CD4-positive, alpha-beta T cell (primary cell): ENCODE measurements at places on chromosomes 3 and 15.

DNA sequence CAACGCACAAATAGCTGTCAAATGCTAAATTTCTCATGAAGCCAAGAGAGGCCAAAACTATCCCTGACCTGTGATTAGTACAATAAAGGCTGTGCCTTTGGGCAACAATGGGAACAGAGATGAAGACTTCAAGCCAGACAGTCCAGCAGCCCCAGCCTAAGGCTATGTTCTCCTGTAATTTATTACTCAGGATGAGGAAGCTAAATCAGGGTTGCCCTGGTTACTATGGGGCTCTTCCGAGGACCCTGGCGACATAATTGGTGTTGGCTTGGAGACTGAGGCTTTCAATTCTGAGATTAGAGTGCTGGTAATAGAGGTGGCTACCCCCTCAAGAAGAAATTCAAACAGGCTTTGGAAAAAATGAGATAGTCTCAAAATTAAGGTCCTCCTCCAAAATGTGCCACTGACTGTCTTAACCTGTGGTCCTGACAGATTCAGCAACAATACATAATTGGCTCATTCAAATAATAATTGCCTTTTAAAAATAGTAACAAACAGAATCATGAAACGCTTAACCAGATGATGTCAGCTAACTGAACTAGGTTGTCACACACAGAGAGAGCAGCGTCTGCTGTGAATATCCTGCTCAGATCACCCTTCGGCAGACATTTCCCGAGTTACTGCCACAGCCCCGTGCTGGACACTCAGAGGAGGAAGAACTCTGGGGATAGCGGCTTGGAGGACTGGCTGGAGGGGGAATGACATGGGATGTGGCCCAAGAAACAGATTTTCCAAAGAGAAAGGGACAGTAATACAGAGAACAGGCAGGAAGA is 43.0 kb downstream of the NSMCE3 start:
- no peak for DNase-seq

GRCh38 chr15:37056177-37057121 is 43.9 kb downstream of the MEIS2 start:
- DNase-seq = no peak

DNA sequence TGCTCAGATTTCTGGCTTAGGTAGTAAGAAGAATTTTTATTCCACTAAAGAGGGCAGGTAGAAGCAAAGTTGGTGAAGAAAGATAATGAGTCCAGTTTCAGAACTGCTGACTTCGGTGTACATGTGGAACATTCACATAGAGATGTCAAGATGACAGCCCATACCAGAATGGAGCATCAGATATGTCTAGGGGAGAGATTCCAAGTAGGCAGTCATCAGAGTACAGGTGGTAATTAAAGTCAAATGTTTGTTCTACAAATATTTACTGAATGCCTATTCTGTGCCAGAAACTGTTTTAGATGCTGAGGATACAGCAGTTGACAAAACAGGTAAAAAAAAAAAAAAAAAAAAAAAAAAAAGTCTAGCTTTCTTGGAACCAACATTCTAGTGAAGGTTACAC is 81.9 kb downstream of the FGF12 start:
- no peak for DNase-seq

GRCh38 chr15:54131410-54131809 is 153.2 kb downstream of the UNC13C start:
- no peak for DNase-seq

DNA sequence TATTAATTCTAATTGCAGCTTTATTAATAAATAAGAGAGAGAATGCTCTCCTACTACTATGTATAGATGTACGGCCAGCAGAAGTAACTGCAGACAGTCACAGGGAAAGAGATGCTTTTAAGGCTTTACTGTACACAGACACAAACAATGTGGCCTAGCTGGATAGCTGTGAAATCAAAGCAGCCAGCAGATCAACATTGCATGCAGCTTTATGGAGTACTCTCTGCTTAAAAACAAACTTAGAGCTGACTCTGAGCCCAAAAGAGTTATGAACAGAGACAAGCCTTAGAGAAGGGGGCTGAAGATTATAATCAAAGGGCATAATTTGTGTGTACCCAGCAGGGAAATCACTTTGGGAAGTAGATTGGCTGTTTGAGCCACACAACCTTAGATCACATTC is 47.2 kb downstream of the CADM2 start:
- no peak for DNase-seq

DNA sequence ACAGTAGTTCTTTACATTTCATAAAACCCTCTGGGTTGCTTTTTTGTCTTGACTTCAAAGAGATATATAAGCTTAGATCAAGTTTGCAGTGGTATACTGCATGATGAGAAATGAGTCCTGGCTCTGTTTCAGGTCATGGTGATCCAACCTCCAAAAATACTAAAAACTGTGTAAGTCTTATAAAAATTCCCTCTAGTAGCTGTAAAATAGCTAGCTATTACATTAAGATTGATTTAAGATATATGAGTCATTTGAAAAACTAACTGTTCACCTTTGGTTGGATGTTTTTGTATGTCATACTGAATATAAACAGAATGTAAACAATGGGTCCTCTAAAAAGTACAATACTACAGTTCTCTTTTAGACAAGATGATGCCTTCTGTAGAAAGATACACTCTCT is 879.2 kb downstream of the ROBO1 start:
- DNase-seq = no peak

DNA sequence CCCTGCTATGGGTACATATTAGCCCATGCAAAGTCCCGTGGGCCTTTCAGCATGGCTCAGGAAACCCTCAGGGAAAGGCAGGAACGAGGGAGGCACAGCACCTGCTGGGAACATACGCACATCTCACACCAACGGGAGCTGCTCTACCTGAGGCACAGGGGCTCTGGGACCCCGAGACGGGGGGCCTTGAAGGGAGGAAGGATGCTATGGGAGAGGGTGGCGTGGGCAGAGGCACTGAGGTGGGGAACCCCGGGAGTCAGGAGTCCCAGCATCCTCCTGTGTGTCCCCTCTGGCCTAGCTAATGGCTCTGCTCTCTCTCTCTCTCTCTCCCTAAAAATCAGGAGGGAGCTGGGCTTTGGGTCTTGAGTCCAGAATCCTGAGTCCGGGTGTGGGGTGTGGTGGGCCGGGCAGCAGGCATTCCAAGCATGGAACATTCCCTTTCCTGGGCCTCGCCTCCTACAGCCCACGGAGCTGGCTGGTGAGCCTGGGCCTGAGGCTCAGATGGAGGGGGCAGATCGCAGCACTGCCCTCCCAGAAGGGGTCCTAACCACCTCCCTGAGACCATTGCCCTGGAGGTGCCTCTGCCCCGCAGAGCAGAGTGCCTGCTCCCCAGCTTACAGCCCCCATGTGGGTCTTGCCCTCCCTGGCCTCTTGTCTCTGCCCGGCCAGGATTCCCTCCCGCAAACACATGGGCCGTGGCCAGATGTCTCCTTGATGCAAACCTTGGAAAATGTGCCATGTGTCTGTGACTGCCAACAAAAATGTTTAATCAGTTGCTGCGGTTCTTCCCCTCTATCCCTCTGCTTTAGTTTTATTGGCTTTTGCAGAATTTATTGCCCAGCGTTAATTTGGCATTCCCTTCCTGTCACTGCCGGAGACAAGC is 101.6 kb downstream of the TMEM266 start:
- no peak for DNase-seq

DNA sequence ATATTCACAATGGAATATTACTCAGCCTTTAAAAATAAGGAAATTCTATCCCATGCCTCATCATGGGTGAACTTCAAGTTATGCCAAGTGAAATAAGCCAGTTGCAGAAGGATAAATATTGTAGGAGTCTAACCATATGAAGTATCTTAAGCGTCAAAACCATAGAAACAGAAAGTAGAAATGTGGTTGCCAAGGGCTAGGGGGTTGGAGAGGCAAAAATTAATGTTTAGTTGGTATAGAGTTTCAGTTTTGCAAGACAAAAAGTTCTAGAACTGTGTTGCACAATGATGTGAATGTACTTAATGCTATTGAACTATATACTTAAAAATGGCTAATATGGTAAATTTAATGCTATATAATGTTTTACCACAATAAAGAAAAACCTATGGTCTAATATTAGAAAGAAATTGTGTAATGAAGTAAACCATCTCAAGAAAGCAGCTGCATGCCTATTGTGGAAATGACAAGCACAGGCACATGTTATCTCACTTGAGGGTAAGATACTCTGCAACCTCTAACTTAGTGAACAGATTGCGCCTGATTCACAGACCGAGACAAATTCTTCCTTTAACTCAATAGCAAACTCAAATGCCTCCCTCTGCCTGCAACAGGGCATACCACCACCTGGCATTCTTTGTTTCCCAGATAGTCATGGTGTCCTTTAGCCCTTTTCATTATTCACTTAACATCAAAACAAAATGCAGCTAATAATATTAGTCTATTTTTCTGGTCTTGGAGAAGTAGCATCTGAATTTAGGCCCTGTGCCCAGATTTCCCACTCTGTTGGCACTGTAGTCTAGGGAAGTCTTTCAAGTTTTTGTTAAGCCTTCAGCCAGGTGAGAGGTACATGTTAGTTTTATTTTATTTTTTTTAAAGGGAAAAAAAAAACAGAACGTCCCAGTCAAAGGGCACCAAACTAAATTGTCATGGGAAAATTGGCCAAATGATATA is 80.2 kb upstream of the ACP3 start:
- DNase-seq = no peak

DNA sequence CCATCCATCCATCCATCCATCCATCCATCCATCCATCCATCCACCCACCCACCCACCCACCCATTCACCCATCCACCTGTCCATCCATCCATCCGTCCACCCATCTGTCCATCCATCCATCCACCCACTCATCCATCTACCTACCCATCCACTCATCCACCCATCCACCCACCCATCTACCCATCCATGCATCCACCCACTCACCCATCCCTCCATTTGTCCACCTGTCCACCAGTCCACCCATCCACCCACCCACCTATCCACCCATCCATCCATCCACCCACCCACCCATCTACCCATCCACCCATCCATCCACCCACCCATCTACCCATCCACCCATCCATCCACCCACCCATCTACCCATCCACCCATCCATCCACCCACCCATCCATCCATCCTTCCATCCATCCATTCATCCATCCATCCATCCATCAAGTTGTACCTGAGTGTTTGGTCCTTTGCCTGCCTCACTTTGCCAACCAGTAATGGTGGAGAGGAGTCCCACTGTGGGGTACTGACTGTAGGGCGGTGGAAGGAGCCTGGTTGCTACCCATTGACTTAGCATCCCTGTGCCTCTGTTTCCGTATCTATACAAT is 17.3 kb downstream of the PSTPIP1 start:
- no peak for DNase-seq

- DNase-seq = no peak
Observed at GRCh38 chr3:168248383-168249204, 152.9 kb upstream of the GOLIM4 start.

- DNase-seq = no peak
Observed at GRCh38 chr3:70742081-70742480, 429.6 kb upstream of the MDFIC2 start.

DNA sequence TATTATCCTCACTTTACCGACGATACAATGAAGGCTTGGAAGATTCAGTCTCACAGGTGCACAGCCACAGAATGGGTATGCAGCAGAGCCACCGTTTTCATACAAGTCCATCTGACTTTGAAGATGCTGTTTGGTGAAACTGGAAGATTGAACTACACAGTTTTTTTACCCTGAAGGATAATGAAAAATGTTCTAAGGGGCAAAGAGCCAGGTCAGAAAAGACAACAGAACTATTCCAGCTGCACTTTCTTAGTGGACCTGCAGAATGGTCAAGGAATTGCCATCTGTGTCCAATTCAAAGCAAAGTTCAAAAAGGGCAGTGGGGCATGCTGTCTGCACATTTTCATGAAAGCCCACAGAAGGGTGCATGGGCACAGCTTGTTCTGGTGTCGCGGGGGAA is 127.6 kb upstream of the PDZRN3 start:
- no peak for DNase-seq

DNA sequence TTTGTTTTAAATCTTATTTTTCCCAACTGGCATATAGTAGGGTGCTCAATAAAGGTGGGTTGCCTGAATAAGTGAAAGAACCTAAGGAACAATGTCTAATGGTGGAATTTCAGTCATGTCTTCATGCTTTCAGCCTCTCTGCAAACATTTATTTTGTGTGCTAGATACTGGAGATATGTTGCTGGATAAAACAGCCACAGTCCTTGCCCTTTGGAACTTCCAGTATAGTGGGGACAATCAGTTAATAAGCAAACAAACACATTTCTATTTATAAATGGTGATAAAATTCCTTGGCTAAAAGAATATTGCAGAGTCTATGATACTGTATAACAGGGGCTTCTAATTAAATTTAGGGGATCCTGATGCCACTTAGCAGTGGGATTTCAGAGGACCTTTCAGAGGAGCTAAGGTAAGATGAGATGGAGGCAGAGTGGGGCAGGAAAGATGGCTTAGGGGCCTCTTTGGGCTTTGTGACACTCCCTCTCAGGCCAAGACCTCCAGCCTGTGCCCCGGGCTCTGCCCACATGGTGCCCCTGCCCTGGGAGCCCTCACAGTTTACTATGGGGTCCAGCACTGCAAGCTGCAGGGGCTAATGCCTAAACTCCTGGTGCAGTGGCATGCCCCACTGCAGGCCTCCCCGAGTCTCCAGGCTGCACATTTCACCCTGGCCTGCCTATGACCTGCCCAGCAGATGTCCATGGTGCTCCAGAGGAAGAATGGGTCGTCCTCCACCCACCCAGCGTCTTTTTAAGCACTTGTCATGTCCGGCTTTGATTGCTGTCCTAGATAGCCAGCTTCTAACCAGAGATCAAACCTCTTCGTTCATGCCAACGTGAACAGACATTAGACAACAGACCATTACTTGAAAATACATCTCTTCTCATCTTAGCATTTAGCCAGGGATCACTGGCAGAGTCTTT is 61.6 kb upstream of the PRR23C start:
- no peak for DNase-seq

- no peak for DNase-seq
Observed at GRCh38 chr15:67307156-67307555, 52.6 kb downstream of the IQCH start.

DNA sequence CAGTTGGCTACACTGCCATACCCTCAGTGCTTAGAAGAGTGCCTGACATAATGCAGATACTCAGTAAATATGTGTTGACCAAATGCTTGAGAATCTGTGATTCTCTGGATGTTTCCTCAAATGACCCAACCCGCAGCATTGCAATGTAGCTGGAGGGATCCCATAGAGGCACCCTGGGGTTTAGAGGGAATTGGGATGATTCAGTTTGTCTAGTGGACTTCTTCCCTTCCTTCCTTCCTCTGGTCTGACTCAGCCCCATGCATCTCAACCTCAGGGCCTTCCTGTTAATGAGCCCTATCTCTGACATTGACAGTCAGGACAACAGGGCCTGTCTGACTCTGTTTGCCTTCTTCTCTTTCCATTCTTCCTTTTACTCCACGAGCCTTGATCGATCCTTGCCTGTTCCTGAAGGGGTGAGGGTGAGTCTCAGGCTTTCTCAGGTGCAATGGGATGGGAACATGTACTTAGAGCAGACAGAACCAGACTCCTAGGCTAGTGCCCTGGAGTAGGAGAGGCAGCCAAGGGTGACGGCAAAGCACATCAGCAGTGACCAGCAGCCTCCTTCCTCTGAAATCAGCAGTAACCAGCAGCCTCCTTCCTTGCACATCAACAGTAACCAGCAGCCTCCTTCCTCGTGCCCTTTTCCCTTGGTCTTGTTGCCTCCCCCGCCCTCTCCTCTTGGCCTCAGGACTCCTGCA is 78.2 kb downstream of the DGKG start:
- no peak for DNase-seq
